Activated T-helper 2 cell treated with anti-CD3 and anti-CD28 coated beads, Interferon-gamma antibody, Interleukin-2, Interleukin-4, amounts not matched to agents 10 μg/mL and 5 μg/mL and 100 μg/mL, durations not matched to agents 14 hours and 24 hours and 36 hours (primary cell): ENCODE measurements at places on chromosomes 3 and 15. TPM values are rescaled to one million over a fixed set of nuclear protein-coding genes. Genes with fewer than 3 reads are reported as not detected.

- peaks cover 10% of the 10 kb centered on the region for H3K27me3 ChIP-seq
- H3K27ac ChIP-seq: no peak overlapping the region
- no peaks in the 10 kb centered on the region for H3K4me1 ChIP-seq
- DNase-seq: no peak
Observed at GRCh38 chr3:48598323-48599076, 3.4 kb upstream of the COL7A1 start.

GRCh38 chr15:66132251-66132816, 121.2 kb downstream of the MEGF11 start:
- H3K4me3 ChIP-seq: no peak overlapping the region
- H3K36me3 ChIP-seq: no peaks in the 10 kb centered on the region
- DNase-seq: no peak
- no peak overlapping the region for H3K27ac ChIP-seq
- H3K4me1 ChIP-seq: peaks cover 2% of the 10 kb centered on the region

DNA sequence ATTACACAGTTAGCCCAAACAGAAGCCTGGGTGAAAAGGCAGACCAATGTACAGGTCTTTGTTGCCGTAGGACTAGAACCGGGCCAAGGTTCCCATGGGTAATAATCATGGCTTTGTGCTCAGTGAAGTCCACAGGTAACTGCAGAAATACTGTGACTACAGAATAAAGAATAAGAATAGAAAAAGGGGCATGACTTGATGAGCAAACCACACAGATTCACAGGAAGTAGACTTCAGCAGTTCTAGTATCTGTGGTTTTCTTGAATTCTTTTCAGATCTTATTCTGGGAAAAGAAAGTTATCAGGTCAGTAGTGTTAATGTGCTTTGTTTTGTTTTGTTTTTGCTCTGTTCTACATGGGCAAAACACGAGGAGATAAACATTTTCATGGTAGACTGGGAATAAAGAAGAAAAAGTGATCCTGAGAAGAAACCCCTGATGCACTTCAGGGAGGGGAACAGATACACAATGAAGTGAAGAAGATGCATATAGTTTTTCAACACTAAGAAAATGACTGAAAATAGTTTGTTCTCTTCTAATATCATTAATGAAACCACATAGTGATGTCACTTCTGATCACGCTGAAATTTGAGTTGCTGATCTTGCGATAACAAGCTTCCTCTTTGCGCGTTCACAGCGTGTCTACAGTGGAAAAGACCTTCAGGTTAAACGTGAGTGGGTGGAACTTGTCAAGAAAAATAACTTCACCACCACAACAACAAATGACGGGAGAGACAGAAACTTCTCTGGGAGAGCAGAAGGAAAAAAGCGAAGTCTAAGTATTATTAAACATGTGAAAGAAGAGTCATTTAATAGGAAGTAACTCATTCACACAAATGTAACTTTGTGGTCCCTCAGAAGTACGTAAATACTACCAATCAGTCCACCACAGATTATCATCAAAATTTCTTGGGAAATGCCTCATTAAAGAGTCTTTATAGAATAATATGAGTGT, 315.8 kb upstream of the SATB1 start:
- peaks cover 85% of the 10 kb centered on the region for H3K4me1 ChIP-seq
- H3K4me3 ChIP-seq: peak overlapping the region; percentile 53
- DNase-seq: peak; percentile 61
- H3K36me3 ChIP-seq: peaks cover 39% of the 10 kb centered on the region
- no peaks in the 10 kb centered on the region for H3K27me3 ChIP-seq
- H3K27ac ChIP-seq: peak overlapping the region; percentile 90

Gene MB21D2
- total RNA-seq: 17.7 TPM in 2 replicates

Gene TRIM71
- total RNA-seq: 0.05 and 0.07 TPM in 2 replicates
